GM03348 (cell line): ENCODE measurements at places on chromosomes 7 and 10.

DNA sequence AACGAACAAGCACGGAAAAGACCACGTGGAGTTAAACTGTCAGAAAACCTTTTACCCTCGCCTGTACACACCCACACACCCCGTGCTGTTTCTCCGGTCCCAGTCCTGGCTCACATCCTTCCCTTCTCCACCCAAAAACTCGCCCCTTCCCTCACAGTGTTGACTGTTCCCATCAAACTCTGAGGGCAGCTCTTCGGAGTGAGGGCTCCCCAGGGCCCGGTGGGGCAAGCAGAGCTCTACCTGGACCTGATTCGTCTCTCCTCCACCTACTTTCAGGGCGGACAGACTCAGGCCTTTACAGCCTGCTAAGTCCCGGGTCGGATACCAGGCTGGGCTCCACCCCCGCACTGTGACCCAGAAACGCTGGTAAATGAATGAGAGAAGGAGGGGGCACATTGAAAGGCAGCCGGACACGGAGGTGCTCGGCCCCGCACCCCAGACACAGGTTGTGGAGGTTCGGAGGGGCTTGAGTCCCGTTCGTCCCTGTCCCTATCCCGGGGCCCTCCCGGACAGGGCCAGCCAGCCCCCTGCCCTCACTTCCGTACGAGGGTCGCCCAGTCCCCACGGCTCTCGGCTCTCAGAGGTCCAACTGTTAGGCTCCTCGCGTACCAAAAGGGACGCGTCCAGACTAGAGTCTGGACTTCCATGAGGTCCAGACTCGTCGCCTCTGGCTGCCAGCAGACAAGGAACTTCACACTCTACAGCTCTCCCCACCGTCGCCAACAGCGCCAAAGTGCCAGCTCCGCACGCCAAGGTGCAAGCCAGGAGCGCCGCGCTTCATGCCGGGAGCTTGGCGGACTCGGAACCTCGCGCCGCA lies 31.7 kb upstream of the ASL start:
- peak; percentile 57 for DNase-seq

GRCh38 chr10:24439935-24440334 lies 231.0 kb downstream of the KIAA1217 start:
- no peak for DNase-seq

DNA sequence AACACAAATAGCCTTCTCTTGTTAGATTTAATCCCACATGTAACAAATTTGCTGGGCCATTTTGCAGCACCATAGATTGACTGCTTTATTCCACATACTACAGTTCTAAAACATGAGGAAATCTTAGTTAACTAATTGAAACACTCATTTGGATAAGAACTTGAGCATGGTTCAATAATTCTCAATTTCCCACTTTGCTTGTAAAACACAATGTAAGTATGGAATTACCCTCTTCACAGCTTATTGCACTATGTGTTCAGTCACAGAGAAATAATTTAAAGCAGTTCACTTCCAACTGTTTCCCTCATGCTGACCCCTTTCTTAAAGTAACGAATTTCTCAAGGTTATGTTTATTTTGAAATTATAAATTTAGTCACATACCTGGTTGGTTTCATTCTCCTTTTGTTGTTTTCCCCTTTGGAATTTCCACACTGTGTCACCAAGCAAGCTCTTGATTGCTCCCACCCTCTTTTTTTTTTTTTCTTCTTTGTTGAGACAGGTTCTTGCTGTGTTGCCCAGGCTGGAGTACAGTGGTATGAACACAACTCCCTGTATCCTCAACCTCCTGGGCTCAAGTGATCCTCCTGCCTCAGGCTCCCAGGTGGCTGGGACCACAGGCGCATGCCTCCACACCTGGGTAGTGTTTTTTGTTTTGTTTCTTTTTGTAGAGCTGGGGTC lies 425.4 kb downstream of the EXOC4 start:
- DNase-seq: no peak

GRCh38 chr7:24038993-24039392 lies 245.0 kb upstream of the NPY start:
- no peak for DNase-seq

DNA sequence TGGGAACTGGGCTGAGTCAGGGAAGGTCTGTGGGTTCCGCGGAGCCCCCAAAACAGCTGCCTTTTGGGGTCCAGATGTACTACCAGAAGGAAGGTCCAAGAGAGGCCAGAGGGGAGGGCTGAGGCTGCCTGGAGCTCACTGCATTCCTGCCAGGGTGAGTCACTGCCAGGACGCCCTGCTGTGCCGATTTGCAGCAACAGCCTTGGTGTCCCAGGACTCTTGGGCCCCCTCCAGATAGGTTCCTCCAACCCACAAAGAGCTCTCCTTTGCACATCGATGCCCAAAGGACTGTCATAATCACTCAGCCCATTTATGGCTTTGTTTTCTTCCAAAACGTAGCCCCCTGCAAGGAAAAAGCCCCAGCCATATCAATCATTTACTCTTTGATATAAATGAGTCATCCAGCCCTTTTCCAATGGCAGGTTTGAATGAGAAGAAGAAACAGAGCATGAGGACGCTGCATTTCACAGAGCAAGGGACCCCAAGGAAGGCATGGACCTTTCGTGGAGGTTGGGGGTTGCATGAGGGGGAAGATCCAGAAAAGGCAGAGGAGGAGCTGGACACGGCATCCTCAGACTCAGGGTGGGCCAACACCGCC lies 32.2 kb upstream of the COL13A1 start:
- DNase-seq: peak; percentile 93
